ENCODE measurements at places on chromosomes 6 and 20.

DNA sequence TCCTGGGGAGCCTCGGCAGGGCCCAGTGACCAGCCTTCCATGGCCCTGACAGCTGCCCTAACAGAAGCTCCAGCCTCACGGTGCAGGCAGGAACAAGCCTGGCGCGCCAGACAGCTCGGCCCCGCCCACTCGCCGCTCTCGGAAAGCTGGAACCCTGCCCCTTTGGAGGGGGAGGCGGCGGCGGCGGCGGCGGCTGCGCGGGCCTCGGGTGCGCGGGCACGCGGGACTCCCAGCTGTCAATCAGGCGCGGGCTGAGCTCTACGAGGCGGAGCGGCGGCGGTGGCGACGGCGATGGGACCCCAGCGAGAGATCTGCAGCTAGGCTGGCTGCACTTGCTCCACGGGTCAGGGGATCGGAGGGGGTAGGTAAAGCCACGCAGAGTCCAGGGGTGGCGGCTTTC lies at the start of gene NRSN1:
TSS of gene NRSN1 (plus strand) at position 236 of the 400 bp plus-strand sequence. CDS start 8,113 bp downstream, outside the sequence.
- no peak for DNase-seq

DNA sequence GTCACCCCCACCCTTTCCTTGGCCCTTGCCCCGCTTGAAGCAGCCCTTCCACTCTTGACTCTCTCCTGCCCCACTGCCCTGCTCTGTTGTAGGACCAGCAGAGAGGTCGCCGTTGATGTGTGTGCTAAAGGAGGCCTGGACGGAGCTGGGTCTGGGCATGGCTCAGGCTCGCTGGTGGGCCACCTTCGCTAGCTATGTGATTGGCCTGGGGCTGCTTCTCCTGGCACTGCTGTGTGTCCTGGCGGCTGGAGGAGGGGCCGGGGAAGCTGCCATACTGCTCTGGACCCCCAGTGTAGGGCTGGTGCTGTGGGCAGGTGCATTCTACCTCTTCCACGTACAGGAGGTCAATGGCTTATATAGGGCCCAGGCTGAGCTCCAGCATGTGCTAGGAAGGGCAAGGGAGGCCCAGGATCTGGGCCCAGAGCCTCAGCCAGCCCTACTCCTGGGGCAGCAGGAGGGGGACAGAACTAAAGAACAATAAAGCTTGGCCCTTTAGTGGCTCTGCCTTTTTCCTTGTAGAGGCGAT lies 3.0 kb downstream of the SMPD2 start:
- no peak for DNase-seq

- no peak for DNase-seq
Observed at GRCh38 chr6:47292027-47292426, 17.7 kb downstream of the TNFRSF21 start.

GRCh38 chr6:144742779-144743178 lies 457.6 kb downstream of the UTRN start:
- no peak for DNase-seq

GRCh38 chr6:38177882-38178583 lies 358.5 kb downstream of the ZFAND3 start:
- DNase-seq: no peak

DNA sequence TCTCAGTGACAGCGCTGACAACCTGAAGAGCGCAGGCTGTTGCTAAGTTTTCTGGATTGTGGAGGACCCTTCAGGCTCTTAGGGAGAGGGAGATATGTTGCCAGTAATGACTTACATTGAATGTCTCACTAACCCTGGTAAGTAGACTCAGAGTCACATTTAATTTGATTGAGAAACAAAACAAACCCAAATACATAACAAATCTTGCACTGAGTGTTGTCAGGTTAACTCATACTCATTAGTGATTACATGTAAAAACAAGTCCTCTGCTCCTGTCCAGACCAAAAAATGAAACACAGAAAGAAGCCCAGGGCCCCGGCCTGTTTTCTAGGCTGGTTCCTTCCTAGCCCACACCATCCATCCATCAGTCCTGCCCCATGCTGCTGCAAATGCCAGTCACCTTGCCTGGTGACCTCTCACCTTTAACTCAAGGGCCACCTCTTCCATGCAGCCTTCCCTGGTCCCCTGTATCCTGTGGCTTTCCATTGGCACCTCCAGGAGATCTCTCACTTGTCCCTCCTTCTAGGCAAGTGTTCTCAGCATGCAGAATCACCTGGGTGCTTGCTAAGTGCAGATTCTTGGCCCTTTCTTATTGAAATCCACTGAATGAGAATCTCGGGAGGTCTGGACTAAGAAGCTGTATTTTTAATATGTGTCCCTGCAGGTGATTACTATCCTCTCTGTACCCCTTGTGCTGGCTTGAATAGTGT lies 34.7 kb upstream of the ERVFRD-1 start:
- DNase-seq: no peak

DNA sequence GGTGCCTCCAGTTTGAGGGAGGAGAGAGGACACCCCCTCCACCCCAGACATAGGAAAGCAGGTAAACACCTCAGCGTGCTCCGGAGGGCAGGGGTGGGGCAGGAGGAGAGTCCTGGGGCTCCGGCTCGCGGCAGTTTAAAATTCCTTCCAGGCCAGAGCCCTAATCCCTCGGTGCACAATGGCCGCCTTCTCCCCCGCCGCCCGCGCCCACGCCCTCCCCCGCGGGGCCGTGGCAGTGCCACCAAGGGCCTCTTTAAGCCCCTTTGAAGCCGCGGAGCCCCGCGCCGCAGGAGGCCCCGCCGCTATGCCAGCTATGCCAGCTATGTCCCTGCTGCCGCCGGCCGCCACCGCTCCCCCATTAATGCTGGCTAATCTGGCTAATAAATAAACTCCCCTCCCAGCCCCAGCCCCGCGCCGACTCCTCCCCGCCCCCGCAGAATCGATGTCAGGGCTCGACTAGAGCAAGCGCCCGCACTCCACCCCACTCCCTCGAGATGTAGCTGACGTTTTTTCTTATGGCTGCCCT lies 125.1 kb downstream of the MRPL14 start:
- DNase-seq: no peak

DNA sequence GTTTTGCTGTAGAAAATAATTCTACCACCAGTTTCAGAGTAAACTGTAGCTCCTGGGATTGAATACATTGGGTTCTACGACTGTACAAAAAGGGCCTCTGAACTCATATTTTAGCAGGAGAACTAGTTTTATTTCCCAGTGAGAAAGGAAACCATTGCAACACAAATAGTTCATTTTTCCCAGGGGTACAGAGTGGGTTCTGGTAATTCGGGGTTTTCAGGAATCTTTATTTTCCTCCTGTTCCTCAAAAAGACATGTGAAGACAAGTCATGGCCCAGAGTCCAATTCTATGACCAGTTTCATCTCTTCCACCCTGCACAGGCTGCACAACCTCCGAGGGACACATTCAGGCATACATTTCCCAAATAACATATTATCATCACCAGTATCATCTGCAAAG lies 222.1 kb downstream of the HIVEP2 start:
- no peak for DNase-seq

GRCh38 chr6:149015535-149016525 lies 269.0 kb downstream of the UST start:
- no peak for DNase-seq

GRCh38 chr6:56999049-56999448 lies 44.1 kb downstream of the BEND6 start:
- DNase-seq: no peak

DNA sequence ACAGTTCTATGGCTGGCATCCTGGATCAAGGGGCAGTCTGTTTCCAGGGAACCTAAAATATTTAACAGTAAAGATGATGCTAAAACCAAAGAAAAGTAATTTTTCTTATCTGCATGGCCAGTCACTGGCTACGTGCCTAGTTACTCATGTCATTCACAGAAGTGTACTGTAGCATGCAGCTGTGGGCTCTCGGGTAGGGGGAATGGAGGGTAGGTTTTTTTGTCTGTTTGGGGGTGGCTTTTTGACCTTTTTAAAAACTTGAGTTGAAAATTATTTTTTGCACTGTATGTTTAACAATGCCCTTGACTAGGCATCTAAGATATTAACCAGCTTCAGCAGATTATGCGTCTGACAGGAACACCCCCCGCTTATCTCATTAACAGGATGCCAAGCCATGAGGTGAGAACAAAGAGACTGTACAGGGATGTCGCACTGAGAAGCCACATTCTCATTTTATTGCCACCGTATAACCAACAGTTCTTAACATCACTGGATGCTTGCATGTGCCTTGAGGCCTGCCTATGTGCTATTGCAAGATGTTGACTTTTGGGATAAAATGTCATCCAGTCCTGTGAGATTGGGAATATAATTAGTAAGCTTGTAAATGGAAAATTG lies 30.3 kb upstream of the MAPK13 start:
- DNase-seq: no peak

DNA sequence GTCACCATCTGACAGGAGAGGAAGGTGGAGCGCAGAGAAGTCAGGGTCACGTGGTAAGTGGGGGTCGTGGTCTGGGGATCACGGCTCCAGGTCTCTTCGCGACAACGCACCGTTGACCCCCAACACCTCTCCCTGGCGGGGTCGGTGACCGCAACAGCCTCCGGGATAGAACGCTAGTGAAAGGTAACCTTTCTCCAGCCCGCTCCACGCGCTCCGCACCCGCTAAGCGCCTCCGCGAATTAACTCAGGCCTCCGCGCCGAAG lies 600 bp upstream of the SYNJ2 start:
- DNase-seq: no peak

- DNase-seq: no peak
Observed at GRCh38 chr20:62875419-62876361, 14.1 kb upstream of the TCFL5 start.

GRCh38 chr6:92716638-92717037 lies 702.7 kb downstream of the EPHA7 start:
- DNase-seq: no peak

- DNase-seq: no peak
Observed at GRCh38 chr20:15487030-15487429, 1086.2 kb downstream of the KIF16B start.

DNA sequence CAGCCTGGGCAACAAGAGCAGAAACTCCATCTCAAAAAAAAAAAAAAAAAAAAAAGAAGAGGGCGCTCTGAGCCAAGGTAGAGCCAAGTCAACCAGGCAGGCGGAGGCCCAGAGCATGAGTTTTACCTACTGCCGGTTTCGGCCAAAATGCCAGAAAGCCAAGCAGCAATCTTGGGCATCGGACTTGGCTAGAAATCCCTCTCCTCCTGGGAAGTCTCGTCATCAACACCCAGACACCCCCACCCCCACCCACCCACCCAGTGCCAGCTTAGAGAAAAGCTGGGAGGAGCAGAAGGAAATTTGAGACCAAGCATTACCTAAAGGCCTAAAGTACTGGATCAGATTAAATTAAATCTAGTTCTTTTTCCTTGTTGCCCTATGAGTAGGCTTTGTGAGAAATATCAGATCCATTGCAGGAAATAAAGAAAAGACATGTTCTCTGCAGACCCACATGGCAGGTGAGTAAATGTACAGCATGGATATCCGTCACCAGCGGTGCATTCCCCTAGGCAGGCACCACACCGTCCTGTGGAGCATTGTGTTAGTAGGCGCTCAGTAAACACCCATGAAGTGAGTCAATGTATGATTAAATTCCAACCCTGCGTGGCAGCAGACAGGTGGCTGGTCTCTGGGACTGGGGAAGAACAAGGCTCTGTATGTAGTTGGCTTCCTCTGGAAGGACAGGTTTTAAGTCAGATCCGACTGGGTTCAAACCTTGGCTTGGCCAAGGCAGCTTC lies 21.0 kb downstream of the RIPOR3 start:
- no peak for DNase-seq

- DNase-seq: no peak
Observed at GRCh38 chr6:15462256-15462655, 200.6 kb downstream of the DTNBP1 start.

DNA sequence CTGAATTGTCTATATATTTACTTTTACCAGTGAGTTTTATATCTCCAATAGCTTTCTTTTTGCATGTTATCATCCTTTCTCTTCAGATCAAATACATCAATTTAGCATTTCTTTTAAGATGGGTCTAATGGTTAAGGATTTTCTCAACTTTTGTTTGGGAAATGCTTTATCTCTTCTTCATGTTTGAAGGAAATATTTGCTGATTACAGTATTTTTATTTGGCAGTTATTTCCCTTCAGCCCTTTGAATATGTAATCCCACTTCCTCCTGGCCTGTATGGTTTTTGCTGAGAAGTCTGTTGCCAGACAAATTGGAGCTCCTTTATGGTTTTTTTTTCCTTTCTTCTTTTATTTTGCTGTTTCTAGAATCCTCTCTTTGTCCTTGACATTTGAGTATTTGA lies 6.7 kb upstream of the CST9L start:
- no peak for DNase-seq

DNA sequence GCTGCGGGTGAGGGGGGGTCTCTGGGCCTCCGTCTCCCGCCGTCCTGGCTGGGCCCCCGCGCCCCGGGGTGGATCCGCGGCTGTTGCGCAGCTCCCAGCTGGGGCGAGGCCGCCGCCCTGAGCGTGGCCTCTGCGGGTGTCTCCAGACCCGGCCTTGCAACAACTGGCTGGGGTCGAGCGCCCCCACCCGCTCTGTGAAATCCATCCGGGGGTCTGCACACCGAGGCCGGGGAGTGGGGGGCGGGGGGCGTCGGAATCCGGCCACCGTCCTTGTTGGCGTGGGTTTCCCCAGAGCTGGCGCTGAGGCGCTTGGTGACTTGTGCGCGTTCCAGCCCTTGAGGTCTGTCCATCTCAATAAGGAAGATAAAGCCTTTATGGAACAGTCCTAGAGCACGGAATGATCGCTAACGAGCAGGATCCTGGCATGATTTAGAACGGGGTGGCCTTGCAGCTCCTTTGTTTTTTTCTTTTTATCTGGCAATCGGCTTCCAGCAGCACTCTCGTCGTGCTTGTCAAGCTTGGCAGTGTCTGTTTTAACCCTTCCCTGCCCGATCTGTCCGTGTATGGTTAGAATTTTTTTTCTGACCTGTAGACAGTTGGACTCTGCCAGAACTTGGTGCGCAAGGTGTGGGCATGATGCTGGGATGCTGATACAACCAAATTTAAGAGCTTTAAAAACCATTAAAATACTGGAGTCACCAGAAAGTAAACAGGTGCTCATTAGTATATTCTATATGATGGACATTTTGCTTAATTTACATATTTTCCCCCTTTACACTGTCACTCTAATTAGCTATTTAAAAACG lies 675 bp downstream of the DSTN start:
- no peak for DNase-seq

DNA sequence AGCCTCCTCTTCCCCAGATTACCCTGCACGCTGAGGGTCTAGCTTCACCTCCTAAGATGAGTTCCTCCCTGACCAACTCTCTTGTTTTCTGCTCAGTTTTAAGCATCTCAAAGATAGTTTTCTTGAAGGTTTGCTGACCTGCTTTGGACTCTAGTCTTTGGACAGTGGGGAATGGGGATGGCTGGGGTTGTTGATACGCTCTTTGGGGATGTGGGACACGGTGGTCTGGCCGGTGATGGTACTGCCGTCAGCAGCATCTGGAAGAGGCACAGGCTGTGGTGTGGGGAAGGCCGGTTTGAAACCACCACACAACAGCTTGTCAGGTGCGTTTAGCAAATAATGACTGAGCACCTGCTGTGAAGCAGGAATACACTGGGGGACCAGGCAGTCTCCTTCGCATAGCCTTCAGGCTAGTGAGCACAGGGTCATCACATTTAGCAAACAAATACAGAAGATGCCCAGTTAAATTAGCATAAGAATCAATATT lies 94.1 kb downstream of the TMEM242 start:
- DNase-seq: peak; percentile 17

Data from activated T-cell treated with anti-CD3 and anti-CD28 coated beads, Interleukin-2, amount 50 U/mL, for 24 hours (primary cell).